Activated T-cell treated with anti-CD3 and anti-CD28 coated beads, Interleukin-2, amount 50 U/mL, for 48 hours (primary cell): ENCODE measurements at places on chromosomes 5 and 9.

DNA sequence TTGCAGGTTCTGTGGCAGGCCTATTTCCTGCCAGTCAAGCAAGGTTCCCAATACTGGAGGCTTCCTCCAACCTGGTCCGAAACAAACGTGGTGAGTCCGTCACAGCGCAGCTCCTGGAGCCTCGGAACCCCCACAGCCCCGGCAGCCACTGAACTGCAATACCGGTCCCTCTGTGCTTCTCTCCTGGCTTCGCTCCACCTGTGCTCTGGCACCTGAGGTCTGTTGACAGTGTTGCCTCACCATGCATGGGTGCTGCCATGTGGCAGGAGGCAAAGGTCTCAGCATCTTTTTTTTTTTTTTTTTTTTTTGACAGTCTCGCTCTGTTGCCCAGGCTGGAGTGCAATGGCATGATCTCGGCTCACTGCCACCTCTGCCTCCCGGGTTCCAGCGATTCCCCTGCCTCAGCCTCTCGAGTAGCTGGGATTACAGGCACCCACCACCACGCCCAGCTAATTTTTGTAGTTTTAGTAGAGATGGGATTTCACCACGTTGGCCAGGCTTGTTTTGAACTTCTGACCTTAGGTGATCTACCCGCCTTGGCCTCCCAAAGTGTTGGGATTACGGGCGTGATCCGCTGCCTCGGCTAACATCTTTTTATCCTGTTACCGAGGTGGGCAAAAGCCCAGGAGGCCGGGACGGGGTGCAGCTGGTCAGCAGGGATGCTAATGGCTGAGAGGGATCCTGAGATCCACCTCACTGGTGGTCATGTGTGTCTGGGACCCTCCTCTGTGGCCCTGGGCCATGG lies 57.1 kb upstream of the RNU6ATAC start:
- no peak for DNase-seq

DNA sequence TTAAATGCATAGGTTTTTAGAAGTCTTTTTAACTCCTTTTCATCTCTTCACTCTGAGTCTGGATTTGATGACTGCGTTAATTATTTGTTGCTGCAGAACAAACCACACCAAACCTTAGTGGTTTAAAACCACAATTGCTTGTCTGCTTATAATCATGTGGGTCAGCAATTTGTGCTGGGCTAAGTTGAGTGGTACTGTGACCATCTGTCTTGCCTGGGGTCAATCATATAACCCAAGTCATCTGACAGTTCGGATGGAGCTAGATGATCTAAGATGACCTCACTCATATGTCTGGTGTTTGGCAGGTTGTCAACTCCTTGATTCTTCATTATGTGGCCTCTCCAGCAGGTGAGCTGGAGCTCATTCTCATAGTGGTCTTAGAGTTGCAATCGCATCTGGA lies 219.1 kb upstream of the ELAVL2 start:
- no peak for DNase-seq

- no peak for DNase-seq
These were observed 169.6 kb upstream of the TBC1D2 start for GRCh38 chr9:98425079-98425478.

DNA sequence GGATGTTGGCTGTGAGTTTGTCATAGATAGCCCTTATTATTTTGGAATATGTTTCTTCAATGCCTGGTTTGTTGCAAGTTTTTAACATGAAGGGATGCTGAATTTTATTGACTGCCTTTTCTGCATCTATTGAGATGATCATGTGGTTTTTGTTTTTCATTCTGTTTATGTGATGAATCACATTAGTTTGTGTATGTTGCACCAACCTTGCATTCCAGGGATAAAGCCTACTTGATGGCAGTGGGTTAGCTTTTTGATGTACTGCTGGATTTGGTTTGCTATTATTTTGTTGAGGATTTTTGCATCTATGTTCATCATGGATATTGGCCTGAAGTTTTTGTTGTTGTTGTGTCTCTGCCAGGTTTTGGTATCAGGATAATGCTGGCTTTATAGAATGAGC lies 225.6 kb downstream of the PCSK1 start:
- no peak for DNase-seq

GRCh38 chr9:89048616-89049015 lies 57.3 kb downstream of the S1PR3 start:
- no peak for DNase-seq
